ENCODE measurements at places on chromosomes 6 and 20.

DNA sequence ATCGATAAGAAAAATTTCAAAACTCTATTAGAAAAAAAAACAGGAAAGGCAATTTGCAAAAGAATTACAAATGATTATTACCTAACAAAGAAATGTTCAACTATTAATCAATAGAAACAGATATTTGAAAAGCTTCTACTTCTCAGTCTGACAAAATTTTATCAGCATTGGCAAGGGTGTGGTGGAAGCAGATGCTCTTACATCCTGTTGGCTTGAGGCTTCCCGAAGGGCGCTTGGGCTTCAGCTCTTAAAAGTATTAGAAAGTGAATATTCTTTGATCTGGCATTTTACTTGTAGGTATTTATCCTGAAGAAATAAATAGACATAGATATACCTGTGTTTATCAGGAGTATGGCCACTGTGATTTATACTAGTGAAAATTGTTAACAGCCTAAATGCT is 38.7 kb downstream of the SLC35D3 start:
- DNase-seq = no peak

- no peak for DNase-seq
Observed at GRCh38 chr20:45463709-45464108, 5.8 kb upstream of the WFDC2 start.

DNA sequence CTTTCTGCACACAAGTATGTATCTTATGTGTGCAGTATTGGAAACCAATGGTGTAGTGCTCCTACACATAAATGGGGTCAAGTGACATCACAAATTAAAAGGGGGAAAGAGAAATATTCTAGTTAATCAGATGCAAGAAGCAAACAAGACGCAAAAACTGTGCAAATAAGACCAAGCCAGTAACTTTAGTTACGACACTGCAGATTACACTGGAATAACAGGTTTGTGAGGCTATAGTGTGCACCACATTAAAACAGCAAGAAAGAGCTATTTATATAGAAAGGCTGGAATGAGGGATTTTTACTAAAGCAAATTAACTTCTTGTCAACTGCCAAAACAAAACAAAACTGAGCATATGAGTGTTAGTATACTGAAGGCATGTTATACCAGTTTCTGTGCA is 45.8 kb downstream of the NR2E1 start:
- DNase-seq = no peak

DNA sequence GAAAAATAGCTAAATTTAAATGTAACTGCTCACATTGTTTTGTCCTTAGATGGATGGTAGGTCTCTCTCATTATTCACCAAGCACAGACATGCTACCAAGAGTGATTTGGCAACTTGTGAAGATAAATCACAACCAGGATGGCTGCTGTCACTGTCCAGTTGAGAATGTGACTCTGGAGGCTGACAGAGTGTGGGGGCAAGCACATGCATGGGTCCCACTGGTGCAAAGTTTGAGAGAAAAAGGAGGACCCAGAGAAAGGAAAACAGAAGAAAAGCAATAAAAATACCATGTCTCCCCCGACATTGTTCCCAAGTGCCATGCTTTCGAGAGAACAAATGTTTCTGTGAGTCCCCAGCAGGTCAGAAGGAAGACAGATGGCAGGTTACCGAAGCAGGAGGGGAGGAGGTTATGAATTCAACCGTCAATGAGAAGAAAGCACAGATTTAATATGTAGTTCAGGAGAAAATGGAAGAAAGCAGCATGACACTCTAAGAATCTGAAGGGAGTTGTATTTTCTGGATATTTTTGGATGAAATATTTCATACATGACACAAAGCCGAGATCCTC is 73.0 kb upstream of the TSHZ2 start:
- no peak for DNase-seq

GRCh38 chr6:157211603-157212455 is 111.5 kb downstream of the TMEM242 start:
- no peak for DNase-seq

DNA sequence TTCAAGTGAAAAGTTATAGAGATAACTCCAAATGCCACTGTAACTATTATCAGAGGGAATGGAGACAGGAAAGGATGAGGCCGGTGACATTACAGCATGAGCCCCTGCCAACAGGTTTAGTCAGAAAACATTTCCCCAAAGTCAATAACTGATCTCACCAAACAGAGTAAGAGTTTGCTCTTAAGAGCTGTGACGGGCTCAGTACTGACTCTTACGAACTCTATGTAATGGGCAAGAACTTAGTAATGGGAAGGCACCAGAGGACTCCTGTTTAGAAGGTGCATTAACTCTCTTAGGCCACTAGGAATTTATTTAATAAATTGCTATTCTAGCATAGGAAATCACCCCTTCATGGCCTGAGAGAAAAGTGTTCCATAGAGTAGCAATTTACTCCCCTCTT is 76.8 kb downstream of the SAMD5 start:
- no peak for DNase-seq

GRCh38 chr6:34350137-34350933 is 42.1 kb downstream of the NUDT3 start:
- no peak for DNase-seq

GRCh38 chr6:35024551-35025054 is 116.5 kb downstream of the TCP11 start:
- peak; percentile 35 for DNase-seq

DNA sequence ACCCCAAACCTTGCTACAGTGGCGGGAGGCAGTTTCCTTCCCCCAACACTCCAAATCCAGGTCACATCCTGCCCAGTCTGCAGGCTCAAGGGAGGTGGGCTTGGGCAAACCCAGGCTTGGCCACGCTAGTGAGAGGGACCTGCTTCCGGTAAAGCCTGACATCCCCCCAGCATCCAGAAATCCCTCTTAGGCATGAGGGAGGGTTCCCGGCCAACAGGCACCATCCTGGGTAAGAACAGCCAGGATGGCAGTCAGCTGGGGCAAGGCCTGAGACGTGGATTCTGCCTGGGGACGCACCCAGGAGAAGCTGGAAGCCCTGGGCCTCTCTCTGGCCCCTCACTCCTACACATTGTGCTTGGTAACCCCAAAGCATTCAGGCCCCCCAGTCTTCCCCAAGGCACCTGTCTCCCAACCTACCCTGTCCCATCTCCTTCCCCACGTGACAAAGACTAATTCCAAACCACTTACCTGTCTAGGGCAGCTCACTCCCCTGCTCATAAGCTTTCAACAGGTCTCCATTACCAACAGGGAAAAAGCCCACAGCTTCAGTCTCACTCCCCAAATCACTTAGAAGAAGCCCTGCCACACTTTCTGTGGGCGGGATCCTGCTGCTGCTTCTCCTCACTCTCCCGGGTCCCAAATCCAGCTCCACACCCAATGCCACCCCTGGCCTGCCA is 2.1 kb downstream of the C20orf144 start:
- no peak for DNase-seq

DNA sequence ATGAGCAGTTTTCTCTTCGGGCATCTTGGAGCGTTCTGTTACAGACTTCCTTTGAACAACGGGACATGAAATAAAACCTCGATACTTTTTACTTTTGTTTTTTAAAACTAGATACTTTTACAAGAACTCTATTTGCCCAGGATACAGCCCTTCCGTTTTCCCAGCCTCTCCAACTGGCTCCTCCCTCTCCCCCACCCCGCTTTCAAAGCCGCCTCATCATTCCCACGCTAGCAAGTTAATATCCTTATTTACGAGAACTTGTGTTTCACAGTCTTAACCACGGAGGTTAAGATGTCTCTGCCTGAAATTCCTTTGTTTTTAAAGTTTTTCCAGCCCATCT is 241 bp upstream of the CFAP206 start:
- DNase-seq = peak; percentile 31

- no peak for DNase-seq
Observed at GRCh38 chr6:69116658-69117057, 481.6 kb downstream of the ADGRB3 start.

DNA sequence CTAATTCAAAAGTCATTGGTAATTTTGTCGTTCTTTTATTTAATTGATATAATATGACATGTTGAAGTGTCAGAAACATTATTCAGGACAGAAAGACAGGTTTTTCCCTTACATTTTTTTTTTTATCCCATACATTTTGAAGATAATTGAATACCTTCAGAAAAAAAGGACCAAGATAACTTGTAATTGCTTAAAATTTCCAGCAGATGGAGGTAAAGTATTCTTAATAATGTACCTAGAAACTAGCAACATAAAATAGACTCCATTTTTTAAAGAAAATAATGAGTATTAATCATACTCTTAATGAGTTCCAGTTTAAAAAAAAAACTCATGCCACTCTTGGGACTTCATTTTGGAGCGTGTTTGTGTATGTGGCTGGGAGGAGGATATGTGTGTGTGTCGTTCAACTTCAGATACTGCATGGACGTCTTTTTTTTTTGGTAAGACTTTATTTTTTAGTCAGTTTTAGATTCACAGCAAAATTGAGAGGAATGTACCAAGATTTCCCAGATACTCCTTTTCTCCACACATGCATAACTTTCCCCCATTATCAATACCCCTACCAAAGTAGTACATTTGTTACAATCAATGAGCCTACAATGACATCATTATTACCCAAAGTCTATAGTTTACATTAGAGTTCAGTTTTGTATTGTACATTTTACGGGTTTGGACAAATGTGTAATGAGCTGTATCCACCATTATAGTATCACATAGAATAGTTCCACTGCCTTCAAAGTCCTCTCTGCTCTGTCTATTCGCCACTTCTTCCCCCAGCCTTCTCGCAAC is 79.4 kb downstream of the ROS1 start:
- DNase-seq = peak; percentile 43

DNA sequence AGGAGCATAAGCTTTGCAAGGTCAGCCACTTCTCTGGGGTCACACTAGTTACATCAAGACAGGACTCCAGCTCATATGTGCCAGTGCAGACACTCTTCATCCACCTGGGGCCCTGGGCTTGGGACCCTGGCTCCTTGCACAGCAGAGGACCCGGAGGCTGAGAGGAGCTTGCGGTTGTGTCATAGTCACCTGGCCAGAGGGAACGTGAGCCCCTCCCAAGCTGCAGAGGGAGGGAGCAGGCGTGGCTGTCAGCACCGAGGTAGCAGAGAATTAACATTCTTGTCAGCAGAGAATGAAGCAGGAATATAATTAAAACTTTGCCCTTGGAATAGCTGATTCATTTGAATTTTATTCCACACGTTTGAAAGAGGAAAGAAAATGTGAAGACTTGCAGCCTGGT is 36.8 kb downstream of the BCAS4 start:
- no peak for DNase-seq

- no peak for DNase-seq
Observed at GRCh38 chr6:4114123-4114522, 21.3 kb downstream of the ECI2 start.

GRCh38 chr6:168368936-168369335 is 49.4 kb upstream of the DACT2 start:
- no peak for DNase-seq

- DNase-seq = no peak
Observed at GRCh38 chr6:135254471-135254870, 73.4 kb downstream of the MYB start.

DNA sequence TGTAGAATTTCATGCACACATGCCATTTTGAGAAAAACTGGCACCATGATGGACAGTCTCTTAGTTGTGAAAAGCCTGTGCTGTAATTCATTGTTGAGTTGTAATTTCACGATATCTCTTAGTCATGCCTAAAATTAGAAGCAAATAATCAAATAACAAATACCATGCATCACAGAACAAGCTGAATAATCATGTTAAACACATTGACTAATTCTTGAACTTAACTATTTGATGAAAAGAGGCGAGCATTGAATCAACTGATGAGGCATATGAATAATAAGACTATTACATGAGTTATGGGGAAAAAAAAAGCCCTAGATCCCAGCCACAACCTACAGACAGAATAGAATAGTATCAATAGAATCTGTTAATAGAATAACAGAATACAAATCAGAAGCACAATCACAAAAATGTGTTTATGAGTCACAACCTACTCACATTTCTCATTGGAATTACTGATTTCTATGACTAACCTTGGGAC is 14.2 kb upstream of the RNF217 start:
- DNase-seq = peak; percentile 33

DNA sequence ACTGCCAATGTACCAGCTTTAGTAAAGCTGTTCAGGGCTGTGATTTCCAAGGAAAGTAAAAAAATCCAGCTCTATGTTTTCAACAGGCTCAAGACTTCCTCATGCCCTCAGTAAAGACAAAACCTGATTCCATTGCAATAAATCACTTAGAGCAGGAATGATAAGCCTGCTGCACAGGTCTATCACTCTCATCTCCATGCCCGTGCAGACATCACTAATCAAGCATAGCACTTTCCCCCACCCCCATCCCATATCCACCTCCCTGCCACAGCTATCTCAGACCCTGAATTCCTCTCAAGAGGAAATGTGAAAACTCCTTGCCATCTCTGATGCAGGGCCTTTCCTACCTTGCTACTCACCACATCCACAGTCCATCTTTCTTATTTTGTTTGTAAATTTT is 554.9 kb downstream of the MAFB start:
- DNase-seq = no peak

DNA sequence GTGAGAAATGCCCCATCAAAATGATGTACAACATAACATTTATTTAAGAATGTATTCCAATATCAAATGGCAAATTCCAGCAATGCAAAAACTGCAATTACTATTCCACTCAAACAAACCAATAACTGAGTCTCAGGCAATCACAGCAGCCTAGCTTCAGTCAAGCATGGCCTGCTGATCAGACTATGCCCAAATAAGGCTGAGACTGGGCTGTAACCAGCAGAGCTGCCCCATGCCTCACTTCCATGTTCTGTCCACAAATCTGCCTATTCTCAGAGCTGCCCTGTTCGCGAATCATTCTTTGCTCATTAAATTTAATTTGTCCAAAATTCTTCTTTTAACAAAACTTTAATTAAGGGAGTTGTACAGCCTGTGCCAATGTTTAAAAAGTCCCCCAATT is 155.4 kb downstream of the FNDC1 start:
- DNase-seq = no peak

DNA sequence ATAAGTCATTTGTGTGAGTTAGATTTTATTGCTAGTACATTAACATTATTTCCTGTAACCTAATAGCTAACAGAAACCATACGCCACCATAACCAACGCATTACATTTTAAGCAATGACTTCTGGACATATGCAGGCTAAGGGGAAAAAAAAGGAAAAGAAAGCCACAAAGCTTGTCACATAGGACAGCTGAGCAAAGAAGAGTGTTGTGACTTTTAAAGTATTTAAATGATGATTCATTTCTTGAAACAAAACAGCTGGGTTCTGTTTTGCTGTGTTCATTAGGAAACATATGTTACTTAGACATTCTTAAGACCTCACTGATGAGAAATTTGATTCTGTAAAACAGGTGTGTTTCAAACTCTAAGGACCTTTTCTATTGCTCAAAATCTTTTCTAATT is 171.4 kb downstream of the COL9A1 start:
- DNase-seq = peak; percentile 53

DNA sequence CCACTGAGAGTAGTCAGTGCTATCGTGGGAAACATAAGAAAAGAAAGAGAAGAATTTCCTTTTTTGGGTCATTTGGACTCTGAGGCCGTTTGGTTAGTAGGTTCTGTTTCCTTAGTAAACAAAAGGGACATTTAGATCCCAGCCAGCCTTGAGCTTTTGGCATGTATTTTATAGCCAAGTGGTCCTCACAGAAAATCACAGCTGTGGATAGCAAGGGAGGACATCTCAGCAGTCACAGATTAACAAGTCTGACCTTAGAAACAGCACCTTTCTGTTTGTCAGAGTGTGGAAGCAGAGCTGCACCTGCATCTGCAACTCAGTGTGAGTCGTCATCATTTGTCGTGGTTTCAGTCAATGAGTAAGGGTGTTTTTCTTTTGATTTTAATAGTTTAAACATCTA is 40.5 kb downstream of the FAM120B start:
- DNase-seq = no peak

All from fibroblast of upper back skin (primary cell).